SK-N-SH (cell line): ENCODE measurements at places on chromosomes 13 and 19. TPM values are rescaled to one million over a fixed set of nuclear protein-coding genes. Genes with fewer than 3 reads are reported as not detected.

DNA sequence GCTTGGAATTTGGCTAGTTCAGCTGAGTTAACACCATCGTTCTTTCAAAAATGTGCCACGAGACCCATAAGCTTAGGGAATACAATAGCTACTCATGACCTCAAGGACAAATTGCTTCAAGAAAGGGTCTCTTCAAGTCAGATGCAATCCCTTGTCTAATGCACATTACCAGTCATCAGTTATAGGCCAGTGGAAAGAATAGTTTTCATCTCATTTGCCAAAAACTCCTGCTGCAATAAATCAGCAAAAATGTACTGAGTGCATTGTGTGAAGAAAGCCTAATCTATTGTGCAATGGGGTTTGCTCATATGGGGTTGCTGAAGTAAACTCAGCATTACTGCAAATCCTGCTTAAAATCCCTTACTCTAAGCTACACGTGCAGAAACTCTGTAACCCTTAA lies 208.3 kb upstream of the NBEA start:
- no peak overlapping the region for H3K4me3 ChIP-seq
- no peaks in the 10 kb centered on the region for H3K27me3 ChIP-seq
- no peaks in the 10 kb centered on the region for H3K36me3 ChIP-seq
- no peak for DNase-seq

GRCh38 chr13:45787346-45787745 lies 64.2 kb downstream of the SIAH3 start:
- no peaks in the 10 kb centered on the region; the same call in 1 of the 2 replicates for H3K27me3 ChIP-seq
- no peaks in the 10 kb centered on the region for H3K36me3 ChIP-seq
- no peak overlapping the region for H3K4me3 ChIP-seq
- no peak for DNase-seq
- H3K4me1 ChIP-seq: peaks cover 54% of the 10 kb centered on the region

DNA sequence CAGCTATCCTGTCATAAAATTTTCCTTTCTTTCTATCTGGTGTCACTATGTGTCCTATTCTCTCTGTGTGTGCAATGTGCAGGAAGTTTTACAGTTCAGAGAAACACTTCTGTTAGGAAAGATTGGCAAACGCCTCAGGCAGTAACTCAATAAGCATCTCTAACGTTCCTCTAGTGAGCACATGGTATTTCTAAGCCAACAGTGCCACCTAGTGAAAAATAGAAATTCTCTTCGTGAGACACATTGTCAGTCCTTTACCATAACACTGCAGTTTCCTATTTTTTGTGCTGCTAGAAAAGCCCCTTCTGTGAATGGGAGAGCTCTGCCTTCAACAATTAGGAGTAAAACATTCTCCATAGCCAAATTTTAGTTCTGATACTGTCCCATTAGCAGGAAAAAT lies 50.7 kb downstream of the ZNF723 start:
- no peaks in the 10 kb centered on the region for H3K36me3 ChIP-seq
- no peak overlapping the region for H3K27ac ChIP-seq
- no peaks in the 10 kb centered on the region for H3K4me1 ChIP-seq
- peak; percentile 4 for DNase-seq
- no peaks in the 10 kb centered on the region for H3K27me3 ChIP-seq

The CD37 gene
- polyA plus RNA-seq: not detected in 2 replicates

DNA sequence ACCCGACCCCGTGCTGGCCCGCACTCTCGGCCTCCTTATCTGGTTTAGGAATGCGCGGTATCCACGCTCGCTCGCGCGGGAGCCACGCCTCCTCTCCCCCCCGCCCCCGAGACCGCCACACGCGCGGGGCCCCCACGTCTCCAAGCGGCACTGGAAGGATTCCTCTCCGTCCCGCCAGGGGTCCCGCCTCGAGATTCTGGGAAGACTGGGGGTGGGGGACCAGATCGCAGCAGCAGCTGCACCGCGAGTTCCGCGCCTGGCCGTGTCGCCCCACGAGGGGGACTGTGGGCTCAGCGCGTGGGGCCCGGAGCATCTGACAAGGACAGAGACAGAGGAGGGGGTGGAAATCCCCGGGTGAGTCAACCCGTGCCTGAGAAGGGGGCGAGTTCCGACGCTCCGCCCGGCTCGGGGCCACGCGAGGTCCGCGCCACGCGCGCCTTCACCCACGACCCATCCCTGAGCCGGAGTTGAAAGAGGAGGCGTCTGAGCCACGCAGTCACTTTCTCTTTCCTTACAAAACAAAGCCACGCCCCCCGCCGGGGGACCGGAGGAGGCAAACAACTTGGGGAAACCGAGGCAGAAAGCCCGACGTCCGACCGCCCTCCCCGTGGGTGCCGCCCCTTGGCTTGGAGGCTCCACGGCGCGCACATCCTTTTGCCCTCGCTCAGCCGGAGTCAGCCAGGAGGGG lies 814 bp downstream of the S1PR2 start:
- H3K27ac ChIP-seq: peak overlapping the region; percentile 88
- H3K36me3 ChIP-seq: no peaks in the 10 kb centered on the region
- DNase-seq: no peak
- H3K4me3 ChIP-seq: peak overlapping the region; percentile 72
- H3K27me3 ChIP-seq: no peaks in the 10 kb centered on the region
- H3K4me1 ChIP-seq: peaks cover 26% of the 10 kb centered on the region; the same call in 1 of the 2 replicates

DNA sequence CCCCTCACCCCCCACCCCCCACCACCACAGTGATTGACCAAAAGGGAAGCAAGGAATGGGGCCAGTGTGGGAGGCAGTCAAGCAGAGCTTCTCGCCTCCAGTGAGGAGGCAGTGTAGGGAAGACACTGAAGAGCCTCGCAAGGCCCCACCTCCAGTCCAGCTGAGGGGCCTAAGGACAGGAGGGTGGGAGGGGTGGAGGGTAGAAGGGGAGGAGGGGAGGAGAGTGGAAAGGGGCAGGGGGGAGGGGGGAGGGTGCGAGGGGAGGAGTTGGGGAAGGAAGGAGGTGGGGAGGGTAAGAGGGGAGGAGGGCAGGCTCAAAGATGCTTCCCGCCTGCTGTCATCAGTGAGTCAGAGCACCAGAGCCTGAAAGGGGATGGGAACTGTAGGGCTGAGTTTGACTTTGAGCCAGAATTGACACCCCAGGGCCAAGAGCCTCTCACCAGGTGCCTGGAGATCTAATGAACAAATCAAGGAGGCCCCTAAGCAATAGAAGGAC lies 786.2 kb downstream of the UQCRFS1 start:
- DNase-seq: no peak
- H3K4me1 ChIP-seq: no peaks in the 10 kb centered on the region
- no peaks in the 10 kb centered on the region for H3K36me3 ChIP-seq
- peaks cover 18% of the 10 kb centered on the region; the same call in 1 of the 2 replicates for H3K27me3 ChIP-seq

DNA sequence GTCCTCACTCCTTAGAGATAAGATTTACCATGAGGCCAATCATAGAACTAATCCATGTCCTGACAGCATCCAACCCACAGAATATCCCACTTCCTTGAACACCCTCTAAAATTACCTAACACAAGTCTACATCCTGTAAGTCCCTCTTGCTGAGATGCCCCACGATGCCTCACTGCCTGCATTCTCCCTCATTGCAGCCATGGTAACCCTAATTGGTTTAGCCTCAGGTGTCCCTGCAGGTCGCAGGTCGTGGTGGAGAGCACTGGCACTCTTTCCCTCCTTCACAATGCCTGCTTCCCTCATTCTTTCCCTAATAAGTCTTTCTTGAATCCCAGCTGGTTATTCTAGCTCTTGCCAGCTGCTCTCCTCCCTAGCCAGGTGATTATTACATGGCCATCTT lies 35.3 kb upstream of the MYO16 start:
- H3K27ac ChIP-seq: no peak overlapping the region
- no peaks in the 10 kb centered on the region for H3K4me1 ChIP-seq
- no peak overlapping the region for H3K4me3 ChIP-seq

- peak overlapping the region; percentile 39; the same call in 1 of the 2 replicates for H3K4me3 ChIP-seq
- no peaks in the 10 kb centered on the region for H3K27me3 ChIP-seq
- H3K4me1 ChIP-seq: no peaks in the 10 kb centered on the region; the same call in 1 of the 2 replicates
- DNase-seq: no peak
Measured at GRCh38 chr19:2524840-2525723, 49.2 kb downstream of the GADD45B start.

The SIGLECL1 gene
- polyA plus RNA-seq: not detected in 2 replicates

The HCN2 gene
- polyA plus RNA-seq: 3.4 and 5.6 TPM in 2 replicates

DNA sequence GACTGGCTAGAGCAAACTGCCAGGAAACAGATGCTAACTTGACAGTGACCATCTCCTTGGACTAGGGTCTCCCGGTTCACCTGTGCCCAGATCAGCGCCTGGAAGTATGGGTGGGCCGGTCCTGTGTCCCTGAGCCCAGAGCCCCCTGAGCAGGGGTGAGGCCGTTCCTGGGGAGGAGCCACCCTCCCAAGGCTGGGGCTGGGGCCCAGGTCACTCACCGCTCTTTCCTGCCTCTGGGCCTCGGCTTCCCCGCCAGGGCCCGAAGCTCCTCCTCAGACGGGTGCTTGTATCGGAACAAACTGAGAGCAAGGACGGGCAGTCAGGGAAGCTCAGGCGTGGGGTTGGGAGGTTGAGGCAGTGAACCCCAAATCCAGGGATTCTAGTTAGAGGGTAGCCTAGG lies 5.4 kb downstream of the TMEM161A start:
- no peak overlapping the region for H3K4me3 ChIP-seq
- no peak for DNase-seq
- H3K27ac ChIP-seq: no peak overlapping the region
- H3K4me1 ChIP-seq: peaks cover 8% of the 10 kb centered on the region; the same call in 1 of the 2 replicates
- H3K36me3 ChIP-seq: no peaks in the 10 kb centered on the region

GRCh38 chr13:30739761-30740642 lies 4.7 kb downstream of the ALOX5AP start:
- H3K36me3 ChIP-seq: no peaks in the 10 kb centered on the region
- no peak overlapping the region for H3K4me3 ChIP-seq
- no peak overlapping the region for H3K27ac ChIP-seq
- no peak for DNase-seq
- H3K4me1 ChIP-seq: peaks cover 32% of the 10 kb centered on the region

GRCh38 chr19:54218960-54219661 lies 3.7 kb downstream of the LILRB3 start:
- H3K27ac ChIP-seq: no peak overlapping the region
- no peak overlapping the region for H3K4me3 ChIP-seq
- peaks cover 17% of the 10 kb centered on the region; the same call in 1 of the 2 replicates for H3K27me3 ChIP-seq
- H3K4me1 ChIP-seq: no peaks in the 10 kb centered on the region

The RASGRP4 gene
- not detected in 2 replicates for polyA plus RNA-seq

GRCh38 chr13:113413898-113414282 lies 39.4 kb downstream of the ADPRHL1 start:
- no peaks in the 10 kb centered on the region for H3K27me3 ChIP-seq
- no peaks in the 10 kb centered on the region for H3K36me3 ChIP-seq
- H3K4me1 ChIP-seq: peaks cover 9% of the 10 kb centered on the region; the same call in 1 of the 2 replicates
- DNase-seq: no peak
- H3K27ac ChIP-seq: no peak overlapping the region

- peaks cover 2% of the 10 kb centered on the region; the same call in 1 of the 2 replicates for H3K4me1 ChIP-seq
- no peaks in the 10 kb centered on the region for H3K36me3 ChIP-seq
- H3K27ac ChIP-seq: no peak overlapping the region
- H3K4me3 ChIP-seq: no peak overlapping the region
Measured at GRCh38 chr19:45336696-45337251, 3.8 kb upstream of the KLC3 start.

The ZNF491 gene
- polyA plus RNA-seq: 0.77 and 1.6 TPM in 2 replicates

DNA sequence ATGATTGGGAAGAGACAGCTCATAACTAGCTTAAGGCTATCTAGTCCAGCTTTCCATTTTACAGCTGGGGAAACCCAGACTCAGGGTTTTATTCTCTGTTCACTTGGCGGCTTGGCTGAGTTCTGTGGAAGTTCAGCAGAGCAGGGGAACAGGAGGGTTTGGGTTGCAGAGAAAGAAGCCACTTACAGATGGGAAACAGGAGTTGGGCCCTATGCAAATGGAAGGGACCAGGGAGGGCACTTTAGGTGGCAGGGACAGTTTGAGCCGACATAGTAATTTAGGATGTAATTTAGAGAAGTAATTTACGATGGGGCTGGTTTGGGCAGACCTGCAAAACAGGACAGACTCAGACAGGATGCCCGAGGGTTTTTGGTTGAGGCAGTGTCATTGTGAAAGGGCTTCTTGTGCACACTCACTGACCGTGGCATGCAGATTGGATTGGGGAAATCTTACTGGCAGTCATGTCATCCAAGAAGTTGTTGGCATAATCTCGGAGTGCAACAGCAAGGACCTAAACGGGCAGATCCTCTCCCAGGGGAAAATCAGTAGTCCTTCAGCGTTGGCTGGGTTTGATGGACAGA lies 47.3 kb upstream of the GPR183 start:
- no peak overlapping the region for H3K27ac ChIP-seq
- peaks cover 29% of the 10 kb centered on the region; the same call in 1 of the 2 replicates for H3K36me3 ChIP-seq
- peaks cover 18% of the 10 kb centered on the region; the same call in 1 of the 2 replicates for H3K4me1 ChIP-seq
- DNase-seq: no peak
- H3K27me3 ChIP-seq: no peaks in the 10 kb centered on the region
- H3K4me3 ChIP-seq: no peak overlapping the region

DNA sequence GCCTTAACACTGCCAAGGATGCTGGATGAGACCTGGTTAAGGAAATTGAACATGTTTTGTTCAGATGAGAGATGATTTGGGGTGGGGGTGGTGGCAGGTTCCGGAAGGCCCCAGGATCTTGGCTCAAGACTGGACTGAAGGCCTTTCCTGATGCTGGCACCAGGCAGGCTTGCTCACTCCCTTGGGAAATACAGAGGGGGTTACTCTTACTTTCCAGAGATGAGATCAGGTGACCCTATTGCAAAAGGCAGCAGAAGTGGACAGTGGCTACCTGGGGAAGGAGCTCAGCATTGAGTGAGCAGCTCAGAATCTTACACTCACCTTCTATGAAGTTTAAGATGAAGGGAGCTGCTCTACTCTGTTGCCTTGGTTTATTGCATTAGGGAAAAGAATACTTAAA lies 10.8 kb downstream of the GATAD2A start:
- no peaks in the 10 kb centered on the region for H3K36me3 ChIP-seq
- DNase-seq: no peak
- no peaks in the 10 kb centered on the region for H3K27me3 ChIP-seq
- no peak overlapping the region for H3K4me3 ChIP-seq

DNA sequence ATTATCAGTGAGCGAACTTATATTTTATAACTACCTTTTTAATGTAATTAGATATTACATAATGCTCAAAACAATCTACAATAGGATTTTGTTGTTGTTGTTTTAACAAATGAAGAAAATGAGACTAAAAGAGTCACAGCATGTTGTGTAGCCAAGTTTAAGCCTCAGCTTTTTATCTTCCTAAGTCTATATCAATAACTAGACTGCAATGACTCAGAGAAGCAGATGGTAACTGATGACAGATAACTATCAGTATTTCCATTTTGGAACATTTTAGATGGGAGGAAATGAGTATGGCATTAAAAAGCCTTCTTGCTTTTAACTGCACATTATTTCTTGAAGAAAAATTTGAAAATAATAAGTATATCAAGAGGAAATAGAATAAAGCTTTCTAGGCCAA lies 825.2 kb downstream of the SLITRK1 start:
- H3K4me1 ChIP-seq: no peaks in the 10 kb centered on the region; the same call in 1 of the 2 replicates
- H3K27me3 ChIP-seq: no peaks in the 10 kb centered on the region
- peak overlapping the region; percentile 64 for H3K27ac ChIP-seq
- no peak overlapping the region for H3K4me3 ChIP-seq

DNA sequence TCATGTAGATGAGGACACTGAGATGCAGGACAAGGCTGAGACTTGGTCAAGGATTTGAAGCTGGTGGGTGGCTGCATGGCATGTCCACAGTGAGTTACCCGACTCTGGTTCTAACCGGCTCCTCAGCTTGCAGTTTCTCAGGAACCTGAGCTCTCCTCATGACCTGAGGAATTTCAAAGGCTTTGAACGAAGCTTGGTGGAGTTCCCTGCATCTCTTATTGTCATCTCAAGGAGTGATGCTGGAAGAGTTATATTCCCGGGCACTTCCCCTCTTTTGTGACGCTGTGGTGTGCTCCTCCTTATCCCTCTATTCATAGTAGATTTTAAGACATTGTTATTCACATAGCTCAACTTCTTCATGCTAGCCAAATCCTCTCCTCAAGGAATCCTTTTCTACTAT lies 500.1 kb upstream of the HTR2A start:
- no peak overlapping the region for H3K27ac ChIP-seq
- H3K27me3 ChIP-seq: no peaks in the 10 kb centered on the region
- no peak overlapping the region for H3K4me3 ChIP-seq
- H3K4me1 ChIP-seq: no peaks in the 10 kb centered on the region; the same call in 1 of the 2 replicates
- no peaks in the 10 kb centered on the region for H3K36me3 ChIP-seq
